ENCODE measurements at places on chromosomes 6 and 20. TPM values are rescaled to one million over a fixed set of nuclear protein-coding genes. Genes with fewer than 3 reads are reported as not detected.

SIRPD gene
- not detected for total RNA-seq

SMLR1 gene
- not detected for total RNA-seq

TP53RK gene
- 12.9 TPM for total RNA-seq

RUNX2 gene
- 37.0 TPM for total RNA-seq

OPN5 gene
- not detected for total RNA-seq

SRMS gene
- not detected for total RNA-seq

ZBTB12 gene
- total RNA-seq: 3.5 TPM

SCRT2 gene
- total RNA-seq: not detected

FKBP1C gene
- total RNA-seq: 1.2 TPM

CALHM5 gene
- not detected for total RNA-seq

KCNK15 gene
- total RNA-seq: 1.1 TPM

FARS2 gene
- 28.3 TPM for total RNA-seq

SLC17A2 gene
- 0.33 TPM for total RNA-seq

DNA sequence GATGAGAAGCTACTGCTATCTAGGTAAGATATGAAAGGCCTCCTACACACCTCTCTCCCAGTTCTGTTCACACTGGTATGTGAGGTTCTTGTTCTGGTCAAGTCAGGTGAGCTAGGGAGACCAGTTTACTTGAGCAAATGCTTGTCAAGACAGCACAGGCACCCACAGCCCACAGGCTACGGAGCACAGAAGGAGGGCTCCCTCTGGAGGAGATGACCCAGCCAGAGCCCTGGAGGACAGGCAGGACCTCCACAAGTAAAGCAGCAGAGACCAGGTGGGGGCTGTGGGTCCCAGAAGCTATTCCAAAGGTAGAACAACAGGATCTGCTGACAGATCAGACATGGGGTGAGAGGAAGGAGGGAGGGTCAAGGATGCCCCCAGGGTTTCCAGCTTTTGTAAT is 13.2 kb downstream of the MMP24OS start:
- no peak for DNase-seq

- no peak for DNase-seq
These were observed 627.5 kb downstream of the PKHD1 start for GRCh38 chr6:51459958-51460357.

DNA sequence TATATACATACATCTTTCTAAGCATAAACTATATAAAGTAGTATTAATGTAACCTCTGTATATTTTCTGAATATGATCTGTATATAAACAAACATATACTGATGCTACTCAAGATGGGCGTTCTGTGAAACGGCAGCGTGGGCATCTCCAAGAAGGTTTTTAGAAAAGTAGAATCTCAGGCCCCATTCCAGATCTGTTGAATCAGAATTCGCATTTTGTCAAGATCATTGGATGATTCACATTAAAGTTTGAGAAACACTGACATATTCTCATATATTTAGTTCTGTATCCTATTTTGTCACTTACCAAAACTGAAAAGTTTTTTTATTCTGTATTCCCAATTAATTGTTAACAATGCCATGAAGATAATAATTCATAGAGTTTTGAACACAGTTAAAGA is 5.5 kb downstream of the C6orf141 start:
- no peak for DNase-seq

- DNase-seq: no peak
These were observed 369.0 kb downstream of the ARHGAP18 start for GRCh38 chr6:129340983-129341382.

DNA sequence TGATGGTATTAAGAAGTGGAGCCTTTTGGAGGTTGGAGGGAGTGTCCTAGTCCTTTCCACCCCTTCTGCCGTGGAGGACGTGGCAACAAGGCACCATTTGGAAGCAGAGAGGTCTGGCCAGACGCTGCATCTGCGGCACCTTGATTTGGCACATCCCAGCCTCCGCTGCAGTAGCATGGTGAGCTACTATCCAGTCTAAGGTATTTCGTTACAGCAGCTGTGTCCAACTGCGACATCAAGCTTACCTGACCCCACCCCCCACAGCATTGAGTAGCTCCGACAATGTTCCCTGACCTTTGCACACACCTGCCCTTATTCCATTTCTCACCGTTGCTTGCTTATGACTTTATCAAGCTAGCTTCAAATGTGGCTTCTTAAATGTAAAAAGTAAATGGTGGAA is 29.8 kb upstream of the SYNJ2 start:
- no peak for DNase-seq

GRCh38 chr6:139852488-139853140 is 478.2 kb upstream of the CITED2 start:
- no peak for DNase-seq

- no peak for DNase-seq
These were observed 184.3 kb downstream of the TAF4 start for GRCh38 chr20:61881416-61881815.

GRCh38 chr6:144302701-144303372 is 17.7 kb downstream of the UTRN start:
- no peak for DNase-seq

DNA sequence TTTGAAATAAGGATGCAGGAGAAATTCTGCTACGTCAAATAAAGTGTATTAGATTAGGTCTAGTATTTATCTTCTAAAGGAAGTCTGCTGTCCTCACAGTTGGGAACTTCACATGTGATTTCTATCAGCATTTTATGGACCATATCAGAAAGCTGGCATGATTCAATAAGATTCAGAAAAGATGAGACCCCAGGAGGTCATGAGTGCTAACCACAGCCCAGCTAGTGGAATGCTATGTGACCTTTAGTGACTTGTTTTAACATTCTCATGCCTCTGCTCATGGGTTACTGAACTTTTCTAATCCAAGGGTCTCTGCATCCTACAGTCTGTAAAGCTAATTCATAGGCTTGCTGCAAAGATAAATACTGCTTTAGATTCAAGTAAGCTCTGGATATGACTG is 150.1 kb downstream of the GMPR start:
- DNase-seq: no peak

DNA sequence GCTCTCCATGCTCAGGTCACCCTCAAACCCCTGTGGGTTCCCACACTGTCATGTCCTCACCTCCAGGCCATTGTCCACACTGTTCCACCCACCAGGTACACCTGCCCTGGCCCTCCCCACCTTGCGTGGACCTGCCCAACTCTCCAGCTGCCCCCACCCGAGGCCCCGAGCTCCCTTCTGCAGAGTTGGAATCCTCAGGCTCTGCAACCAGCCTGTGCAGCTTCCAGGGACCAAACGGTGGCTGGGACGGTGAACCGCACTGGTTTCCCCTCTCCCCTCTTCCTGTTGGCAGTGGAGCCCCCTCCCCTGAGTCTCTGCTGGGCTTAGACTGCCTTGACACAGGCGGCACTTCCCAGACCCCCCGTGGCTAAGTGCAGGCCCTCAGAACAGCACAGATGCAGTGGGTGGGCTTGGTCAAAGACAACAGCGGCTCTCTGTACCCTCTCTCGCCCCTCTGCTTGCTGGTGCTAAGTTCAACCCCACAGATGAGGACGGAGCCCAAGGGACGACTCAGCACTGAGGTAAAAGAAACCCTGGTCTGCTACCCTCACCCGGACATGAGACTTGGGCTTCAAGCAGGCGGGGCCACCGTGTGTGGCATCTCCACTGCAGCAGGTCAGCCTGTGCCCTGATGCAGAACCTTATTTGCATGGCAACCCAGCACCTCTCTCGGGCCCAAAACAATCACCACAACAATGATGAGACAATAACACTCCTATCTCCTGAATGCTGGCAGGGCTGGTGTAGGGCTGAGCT is 11.0 kb downstream of the ZBP1 start:
- no peak for DNase-seq

- DNase-seq: no peak
These were observed 11.1 kb upstream of the TXNDC5 start for GRCh38 chr6:7921632-7922092.

- no peak for DNase-seq
These were observed 770.9 kb downstream of the HDGFL1 start for GRCh38 chr6:23340271-23340670.

DNA sequence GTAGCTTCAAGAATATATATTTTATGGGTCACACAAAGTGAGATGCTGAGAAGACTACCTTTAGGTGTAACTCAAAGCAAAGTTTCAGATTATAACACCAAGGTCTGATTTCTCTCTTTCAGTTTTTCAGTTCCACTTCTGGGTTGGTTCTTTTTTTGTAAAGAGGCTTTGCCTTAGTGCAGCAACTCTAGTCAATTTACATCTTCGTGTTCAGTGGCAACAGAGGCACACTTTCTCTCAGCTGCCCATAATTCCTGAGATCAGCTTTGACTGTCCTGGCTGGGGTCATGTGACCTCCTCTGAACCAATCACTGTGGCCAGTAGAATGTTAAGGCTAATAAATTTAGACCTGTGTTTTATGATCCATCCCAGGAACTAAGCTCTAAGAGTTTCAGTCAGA is 120.2 kb downstream of the TINAG start:
- no peak for DNase-seq

- no peak for DNase-seq
These were observed 184.0 kb downstream of the PRDM13 start for GRCh38 chr6:99790679-99791078.

DNA sequence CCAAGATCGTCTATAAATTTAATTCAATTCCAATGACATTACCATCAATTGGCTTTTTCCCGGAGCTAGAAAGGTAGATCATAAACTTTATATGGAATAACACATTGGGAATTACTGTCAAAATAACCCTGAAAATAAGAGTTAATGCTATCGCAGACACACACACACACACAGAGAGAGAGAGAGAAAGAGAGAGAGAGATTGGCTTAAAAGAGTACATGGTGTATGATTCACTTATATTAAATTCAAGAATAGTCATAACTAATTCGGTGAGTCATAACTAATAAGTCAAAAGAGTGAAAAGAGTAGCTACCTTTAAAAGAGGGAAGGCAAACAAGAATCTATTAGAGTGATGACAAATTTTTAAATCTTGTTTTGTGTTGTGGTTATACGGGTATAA is 425.5 kb downstream of the TBC1D32 start:
- no peak for DNase-seq

GRCh38 chr6:129513471-129513870 is 196.5 kb downstream of the ARHGAP18 start:
- DNase-seq: no peak

DNA sequence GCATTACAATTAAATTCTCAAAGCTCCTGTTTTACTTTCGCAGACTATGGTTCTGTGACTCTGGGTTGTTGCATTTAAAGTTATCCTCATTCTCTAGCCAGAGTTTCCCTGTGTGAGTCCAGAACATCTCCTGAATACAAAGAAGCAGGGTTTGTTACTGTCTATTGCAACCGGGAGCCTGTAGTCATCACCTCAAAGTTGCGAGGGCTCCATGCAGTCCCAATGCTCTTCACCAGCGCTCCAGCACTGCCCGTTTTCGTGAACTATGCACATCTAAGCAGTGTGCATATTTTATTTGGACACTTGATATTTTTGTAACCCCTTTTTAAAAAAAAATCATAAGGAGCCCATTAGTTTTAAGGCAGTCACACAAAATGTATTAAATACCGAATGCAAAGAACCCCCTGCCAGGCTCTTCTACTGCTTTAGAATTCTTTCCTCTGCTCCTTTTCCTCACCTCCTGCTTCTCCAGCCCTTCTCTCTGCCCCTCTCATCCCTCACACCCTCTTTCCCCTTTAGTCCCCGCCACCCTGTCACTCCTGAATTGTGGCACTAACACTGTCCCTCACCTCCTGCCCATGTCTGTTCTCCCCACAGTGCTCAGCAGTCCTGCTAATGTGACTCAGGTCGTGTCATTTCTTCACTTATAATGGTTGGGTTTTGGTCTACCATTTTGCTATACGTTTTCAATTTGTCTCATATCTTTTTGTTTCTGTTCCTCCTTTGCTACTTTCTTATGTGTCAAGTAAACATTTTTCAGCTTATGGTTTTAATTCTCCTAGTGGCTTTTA is 1.1 kb upstream of the HLA-C start:
- no peak for DNase-seq

GRCh38 chr6:150373260-150373701 is 4.5 kb downstream of the IYD start:
- DNase-seq: no peak

DNA sequence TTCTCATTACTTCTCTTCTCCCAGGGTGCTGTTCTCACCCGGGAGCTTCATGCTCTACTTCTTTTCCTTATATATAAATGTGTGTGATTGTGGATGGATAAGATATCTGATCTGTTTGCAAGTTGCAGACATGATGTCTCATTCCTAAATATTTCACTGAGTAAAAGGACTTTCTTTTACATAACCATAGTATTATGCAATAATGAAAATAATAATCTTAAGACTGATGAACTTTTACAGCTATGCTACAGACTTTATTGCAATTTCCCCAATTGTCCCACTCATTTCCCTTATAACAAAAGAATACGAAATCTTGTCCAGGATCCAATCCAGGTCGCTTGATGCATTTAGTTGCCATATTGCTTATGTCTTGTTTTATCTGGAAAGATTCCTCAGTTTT is 284.5 kb upstream of the JAG1 start:
- DNase-seq: no peak

GRCh38 chr6:109526905-109527628 is 44.0 kb upstream of the ZBTB24 start:
- DNase-seq: peak; percentile 37

DNA sequence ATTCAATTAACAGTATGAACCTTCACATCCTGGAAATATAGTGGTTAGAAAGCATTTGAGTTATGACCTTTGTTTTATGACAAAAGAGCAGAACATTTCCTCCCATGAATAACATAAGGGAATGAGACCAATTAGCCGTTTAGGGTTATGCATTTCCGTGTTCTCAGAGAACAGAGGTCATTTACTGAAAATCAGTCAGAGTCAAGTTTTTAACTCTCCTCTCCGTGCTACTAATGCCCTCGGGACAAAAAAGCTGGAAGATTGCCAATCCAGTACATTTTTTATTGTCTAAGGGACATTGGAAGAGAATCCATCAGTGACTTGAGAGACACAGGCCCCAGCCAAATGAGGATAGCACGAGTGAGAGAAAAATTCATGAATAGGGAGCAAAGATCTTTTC is 632.7 kb downstream of the RFPL4B start:
- DNase-seq: no peak

DNA sequence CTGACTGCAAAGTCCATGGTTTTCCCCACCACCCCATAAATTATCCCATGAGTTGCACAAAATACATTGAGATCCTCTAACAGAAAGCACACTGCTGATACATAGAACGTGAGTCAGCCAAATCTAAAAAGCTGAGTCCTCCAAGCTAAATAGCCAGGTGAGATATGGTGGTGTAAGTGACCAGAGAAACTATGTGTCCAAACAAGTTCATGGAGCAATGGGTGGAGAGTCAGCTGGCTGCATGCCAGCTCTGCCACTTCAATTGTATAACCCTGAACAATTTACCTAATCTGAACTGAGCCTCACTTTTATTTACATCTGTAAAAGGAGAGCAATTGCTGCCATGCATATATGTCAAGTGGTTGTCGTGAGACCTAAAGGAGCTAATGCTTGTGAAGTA is 9.7 kb downstream of the SNAP25 start:
- DNase-seq: no peak

- DNase-seq: no peak
These were observed 4.2 kb downstream of the SRSF3 start for GRCh38 chr6:36598326-36598725.

- DNase-seq: peak; percentile 52
These were observed 61.9 kb upstream of the ELOVL5 start for GRCh38 chr6:53410508-53411258.

DNA sequence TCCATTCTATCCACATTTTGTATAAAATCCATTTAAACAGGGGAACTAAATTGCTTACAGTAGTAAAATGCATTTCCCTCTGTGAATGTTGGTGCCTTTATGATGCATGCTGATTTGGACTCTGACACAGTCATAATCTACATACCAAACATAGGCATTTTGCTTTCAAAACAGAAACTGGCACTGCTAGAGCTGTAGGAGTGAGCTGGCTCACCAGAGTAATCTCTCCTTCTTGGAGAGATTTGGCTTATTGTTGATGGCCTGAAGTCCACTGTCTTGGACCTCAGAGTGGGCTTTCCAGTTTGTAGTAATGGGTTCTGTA is 363.2 kb upstream of the FLRT3 start:
- DNase-seq: no peak
